HFFc6 (cell line): ENCODE measurements at places on chromosomes 1 and 21. TPM values are rescaled to one million over a fixed set of nuclear protein-coding genes. Genes with fewer than 3 reads are reported as not detected.
A peak's percentile ranks its signal among the peaks of the same experiment; 100 is the strongest.

DNA sequence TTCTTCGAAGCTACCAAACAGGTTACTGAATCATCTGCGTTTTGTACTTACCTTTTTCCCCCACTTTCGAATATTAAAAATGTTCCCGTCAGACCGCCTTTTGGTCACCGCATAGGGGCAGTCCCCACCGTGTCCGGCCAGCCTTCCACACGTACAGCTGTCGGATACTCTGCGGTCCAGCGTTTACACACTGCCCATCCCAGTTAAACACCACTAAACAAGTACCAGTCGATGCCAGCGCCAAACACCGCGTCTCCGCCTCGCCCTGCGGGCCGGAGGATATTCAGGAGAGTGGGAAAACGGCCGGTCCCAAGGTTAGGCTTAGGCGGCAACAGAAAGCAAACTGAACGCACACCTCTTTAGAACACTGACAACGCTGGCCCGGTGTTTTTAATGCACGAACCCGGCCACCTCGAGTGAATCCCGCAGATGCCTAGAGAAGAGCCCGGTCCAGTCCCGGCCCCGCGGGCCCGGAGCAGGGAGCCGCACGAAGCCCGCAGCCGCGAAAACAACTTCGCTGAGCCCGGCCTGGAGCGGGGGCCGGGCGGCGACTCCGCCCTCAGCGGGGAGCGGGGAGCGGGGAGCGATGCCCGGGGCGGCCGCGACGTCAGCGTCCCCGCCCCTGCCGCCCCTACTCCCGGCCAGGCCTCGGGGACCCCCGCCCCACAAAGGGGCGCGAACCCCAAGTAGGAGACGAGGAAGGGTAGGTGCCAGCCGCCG is 730 bp upstream of the PHF13 start:
- peak; percentile 30 for DNase-seq

DNA sequence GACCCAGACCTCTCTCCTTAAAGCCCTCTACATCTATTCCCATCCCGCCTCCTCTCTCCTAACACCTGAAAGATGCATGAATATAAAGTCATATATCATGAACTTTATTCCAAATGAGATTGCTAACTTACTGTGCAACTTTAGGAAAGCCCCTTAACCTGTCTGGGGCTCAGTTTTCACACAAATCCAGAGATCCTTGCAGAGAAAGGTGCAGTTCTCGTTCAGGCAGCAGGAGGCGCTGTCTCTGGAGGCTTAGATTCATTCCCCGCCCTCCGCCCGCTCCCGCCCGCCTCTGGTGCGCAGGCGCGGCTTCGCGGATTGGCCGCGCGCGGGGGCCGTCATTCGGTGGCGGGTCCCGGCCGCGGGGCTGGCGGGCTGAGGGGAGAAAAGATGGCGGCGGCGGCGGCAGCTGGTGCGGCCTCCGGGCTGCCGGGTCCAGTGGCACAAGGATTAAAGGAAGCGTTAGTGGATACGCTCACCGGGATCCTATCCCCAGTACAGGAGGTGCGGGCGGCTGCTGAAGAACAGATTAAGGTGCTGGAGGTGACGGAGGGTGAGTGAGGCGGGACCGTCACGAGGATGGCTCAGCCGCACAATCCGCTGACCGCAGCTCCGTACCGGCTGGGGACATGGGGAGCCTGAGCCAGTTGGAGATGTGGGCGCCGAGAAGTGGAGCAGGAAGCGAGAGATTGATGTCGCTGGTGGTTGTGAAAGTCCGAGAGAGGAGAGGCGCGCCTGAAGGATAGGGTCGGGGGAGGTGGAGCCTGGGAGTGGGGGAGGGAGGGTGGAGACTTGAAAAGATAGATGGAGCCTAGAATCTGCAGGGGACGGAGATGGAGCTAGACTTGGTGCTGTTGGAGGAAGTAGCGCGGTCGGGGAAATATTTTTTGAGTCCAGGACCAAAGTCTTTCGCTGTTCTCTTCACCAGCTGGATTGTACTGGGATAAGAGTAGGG is at the start of gene IPO9:
IPO9 (plus strand) TSS at position 338 of the 955 bp plus-strand sequence; CDS start at position 391, 53 bp downstream.
- peak; percentile 83 for DNase-seq

DNA sequence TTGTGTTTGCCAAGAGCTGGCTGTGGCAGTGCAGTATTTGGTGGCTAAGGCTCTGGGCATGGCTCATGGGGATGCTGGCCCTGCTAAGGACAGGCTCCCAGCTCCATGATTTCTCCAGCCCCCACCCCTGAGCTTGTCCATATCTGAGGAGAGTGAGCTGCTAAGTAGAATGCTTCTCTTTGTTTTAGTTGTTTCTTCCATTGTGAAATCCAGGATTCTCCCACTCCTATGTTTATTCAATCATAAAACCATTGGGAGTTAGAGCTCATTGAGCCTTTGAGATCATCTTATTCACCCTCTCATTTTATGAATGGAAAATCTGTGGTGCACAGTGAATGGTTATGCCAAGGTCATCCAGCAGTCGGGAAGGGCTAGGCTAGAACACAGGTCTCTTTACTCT is 188.8 kb downstream of the TNR start:
- no peak for DNase-seq

NBPF4 gene
- total RNA-seq, result not detected in 2 replicates

GRCh38 chr1:204989266-204990058 is 53.5 kb upstream of the CNTN2 start:
- peak; percentile 55 for DNase-seq

DNA sequence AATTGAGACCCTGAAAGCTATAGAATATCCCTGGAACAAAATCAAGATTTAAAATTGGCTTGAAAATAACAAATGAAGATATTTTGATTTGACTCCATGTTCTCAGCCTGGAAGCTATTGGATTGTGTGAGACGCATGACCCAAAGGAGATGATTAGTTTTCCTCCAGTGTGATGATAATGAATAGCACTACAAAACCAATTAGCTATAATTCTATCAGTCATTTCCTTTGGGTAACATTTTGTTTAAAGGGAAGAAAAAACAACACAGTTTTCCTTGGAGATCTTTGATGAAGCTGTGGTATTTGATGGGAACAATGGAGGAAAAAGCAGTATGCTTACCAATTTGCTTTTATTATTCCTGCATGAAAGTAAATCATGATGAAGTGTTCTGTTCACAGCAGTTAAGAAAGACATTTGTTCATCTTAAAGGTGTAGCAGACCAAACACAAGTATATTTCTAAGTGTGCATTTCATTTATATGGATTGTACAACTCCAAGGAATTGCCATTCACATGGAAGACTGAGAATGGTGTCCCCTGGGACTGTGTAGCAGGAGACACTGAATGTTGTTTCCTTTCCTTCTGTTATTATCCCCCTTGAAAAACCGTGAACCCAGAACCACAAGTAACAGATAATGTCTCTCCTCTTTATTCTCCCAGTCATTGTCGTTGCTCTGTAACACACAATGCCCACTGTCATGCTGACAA is 111.4 kb downstream of the CACHD1 start:
- no peak for DNase-seq

DNA sequence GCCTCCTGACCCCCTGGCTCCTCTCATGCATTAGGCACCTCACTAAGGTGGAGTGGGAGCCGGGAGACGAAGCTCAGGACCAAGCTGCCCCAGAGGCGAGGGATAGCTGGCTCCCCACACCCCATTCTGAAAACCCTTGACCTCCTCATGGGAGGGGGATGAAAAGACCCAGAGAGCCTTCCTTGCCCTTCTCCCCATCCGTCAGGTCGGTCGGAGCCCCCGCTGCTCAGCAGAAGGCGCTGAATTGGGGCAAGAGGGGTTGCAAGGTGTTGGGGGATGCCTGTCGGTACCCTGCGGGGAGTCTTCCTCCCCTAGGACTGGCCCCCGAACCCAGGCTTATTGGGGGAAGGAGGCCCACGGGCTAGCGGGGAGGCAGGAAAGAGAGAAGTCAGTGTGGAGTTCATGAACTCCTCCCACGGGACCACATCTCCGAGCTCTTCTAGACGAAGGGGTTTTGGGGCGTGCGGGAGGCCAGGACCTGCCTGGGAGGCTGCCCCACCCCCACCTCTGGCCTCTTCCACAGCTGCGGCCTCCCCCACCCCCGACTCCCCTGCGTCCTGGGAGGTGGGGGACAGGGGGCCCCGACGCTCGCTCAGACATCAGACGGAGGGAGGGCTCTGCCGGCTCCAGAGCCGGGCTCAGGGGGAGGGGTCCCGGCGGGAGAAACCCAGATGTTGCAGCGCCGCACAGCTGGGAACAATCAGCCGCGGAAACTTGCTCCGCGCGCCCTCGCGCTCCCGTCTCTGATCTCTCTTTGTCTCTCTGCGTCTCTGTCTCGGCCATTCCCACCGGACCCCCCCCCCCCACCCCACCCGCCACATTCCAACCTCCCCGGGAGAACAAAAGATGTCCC is 719 bp downstream of the MFAP2 start:
- DNase-seq, result no peak

DNA sequence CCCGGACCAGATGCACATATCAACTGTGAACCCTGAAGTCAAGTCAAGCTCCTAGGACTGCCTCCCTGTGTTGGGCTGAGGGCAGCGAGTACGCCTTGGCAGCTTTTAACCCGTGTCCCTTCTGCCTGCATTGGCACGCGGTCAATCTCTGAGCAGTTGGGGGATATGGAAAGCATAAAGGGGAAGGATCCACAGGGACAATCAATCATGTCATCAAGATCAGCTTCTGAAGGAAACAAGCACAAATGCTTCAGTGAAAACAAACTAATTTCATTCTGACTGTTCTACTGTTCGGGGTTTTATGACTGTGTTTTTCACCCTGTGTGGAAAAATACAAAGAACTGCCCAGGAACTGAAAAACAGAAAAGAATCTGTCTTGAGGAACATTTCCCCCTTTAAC is 106.2 kb downstream of the RUNX1 start:
- DNase-seq, result no peak

PDE9A gene
- total RNA-seq, result not detected in 3 replicates

DNA sequence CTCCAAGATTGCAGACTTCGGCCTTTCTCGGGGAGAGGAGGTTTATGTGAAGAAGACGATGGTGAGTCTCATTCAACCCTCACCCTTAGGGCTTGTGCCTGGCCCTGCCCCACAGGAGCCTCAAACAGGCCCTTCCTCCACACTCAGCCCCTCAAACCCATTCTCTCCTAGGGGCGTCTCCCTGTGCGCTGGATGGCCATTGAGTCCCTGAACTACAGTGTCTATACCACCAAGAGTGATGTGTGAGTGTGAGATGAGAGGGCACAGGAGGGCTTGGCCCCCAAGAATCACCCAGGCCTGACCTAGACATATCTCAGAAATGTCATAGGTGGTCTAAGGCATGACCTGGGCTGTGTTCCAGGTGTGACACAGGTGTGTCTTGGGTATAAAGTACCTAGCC is 18.3 kb upstream of the MPL start:
- DNase-seq, result no peak

- peak; percentile 70 for DNase-seq
Observed at GRCh38 chr1:78277253-78277652, 213.5 kb upstream of the PTGFR start.

FAM78B gene
- total RNA-seq, result 0.11 TPM in 1 of 2 replicates, not detected in the other

DNA sequence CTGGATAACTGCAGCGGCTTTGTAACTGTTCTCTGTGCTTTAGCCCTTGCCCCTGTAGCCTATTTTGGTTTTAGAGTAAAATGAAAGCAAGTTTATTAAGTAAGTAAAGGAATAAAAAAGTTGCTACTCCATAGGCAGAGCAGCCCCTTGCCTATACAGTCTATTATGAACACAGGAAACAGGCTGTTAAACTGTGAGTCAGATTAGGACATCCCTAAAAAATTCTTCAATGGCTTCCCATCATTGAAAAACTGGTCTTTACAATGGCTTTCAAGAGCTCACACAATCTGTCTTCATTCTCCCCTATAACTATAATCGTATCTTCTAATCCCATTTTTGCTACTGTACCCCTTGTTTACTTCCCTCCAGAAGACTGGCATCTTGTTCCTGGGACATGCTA is 43.0 kb downstream of the ATG4C start:
- DNase-seq, result no peak

FCGR3B gene
- total RNA-seq, result not detected in 3 replicates

SMCP gene
- total RNA-seq, result not detected in 3 replicates

GRCh38 chr1:41791667-41792484 is 126.8 kb downstream of the HIVEP3 start:
- no peak for DNase-seq

- no peak for DNase-seq
Observed at GRCh38 chr1:81525085-81525484, 275.6 kb upstream of the ADGRL2 start.

STXBP3 gene
- 41.5 to 44.2 TPM (median 42.2 TPM) in 3 replicates for total RNA-seq

GBP6 gene
- not detected in 3 replicates for total RNA-seq

GRCh38 chr21:26933448-26933847 is 33.4 kb downstream of the ADAMTS5 start:
- peak; percentile 38 for DNase-seq

SHISA4 gene
- 30.1 to 43.3 TPM (median 36.1 TPM) in 3 replicates for total RNA-seq

DHX9 gene
- 143 to 166 TPM (median 162 TPM) in 3 replicates for total RNA-seq

GRCh38 chr1:246691622-246692495 is 32.4 kb upstream of the SCCPDH start:
- DNase-seq, result no peak

DNA sequence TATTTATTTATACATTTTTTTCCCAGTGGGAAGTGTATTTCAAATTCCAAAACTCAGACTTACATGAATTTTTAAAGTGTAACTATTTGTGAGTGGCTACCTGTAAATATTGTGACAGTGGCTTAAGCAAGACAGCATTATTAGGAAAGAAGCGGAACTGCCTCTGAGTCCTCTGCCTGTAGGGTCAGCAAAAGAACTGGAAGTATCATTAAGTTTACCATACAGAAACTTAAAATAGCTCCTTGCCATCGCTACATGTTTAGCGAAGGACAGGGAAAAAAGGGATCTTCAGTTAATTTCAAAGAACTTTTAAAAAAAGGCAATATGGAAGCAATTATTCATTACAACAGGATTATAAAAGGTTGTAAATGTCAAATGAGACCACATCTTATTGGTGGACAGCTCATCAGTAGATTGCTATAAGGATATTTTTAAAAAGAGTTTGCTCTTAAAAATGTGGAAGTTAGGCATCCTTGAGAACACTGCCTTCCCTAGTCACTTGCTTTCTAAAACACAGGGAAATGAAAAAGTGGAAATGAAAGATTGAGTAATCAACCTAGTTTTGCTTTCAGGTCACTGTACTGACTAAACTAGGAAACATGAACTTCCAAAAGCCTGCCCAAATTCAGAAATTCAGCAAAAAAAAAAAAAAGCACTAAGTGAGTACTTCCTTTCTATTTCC is 39.2 kb downstream of the NSL1 start:
- peak; percentile 18 for DNase-seq

SPRR1B gene
- not detected in 3 replicates for total RNA-seq

GRCh38 chr1:30719406-30720270 is 3.7 kb downstream of the MATN1 start:
- DNase-seq, result peak; percentile 25

DNA sequence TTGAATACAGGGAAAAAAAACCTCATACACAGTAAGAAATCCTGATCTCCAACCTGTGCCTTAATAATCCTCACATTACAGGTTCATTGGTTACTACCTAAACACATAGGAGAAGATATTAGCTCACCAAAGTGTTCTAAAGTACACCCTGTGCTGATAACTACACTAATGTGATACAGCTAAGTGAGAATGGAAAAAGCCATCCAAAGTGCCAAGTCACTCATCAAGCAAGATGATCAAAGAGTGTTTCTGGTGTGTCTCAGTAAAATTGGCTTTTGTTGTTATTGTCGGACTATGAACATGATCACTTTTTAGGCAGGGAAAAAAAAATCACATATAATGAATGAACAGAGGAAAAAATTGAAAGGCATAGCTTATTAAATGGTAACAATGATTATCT is 31.4 kb downstream of the EPS15 start:
- DNase-seq, result no peak

CYP4B1 gene
- total RNA-seq, result not detected in 2 replicates

CRP gene
- not detected in 3 replicates for total RNA-seq
